ENCODE measurements at places on chromosomes 6 and 20. TPM values are rescaled to one million over a fixed set of nuclear protein-coding genes. Genes with fewer than 3 reads are reported as not detected.

GCM1 gene
- not detected for total RNA-seq

SLC22A2 gene
- 1.4 TPM for total RNA-seq

- no peak for DNase-seq
- H3K27ac ChIP-seq = no peak overlapping the region
- H3K36me3 ChIP-seq = no peaks in the 10 kb centered on the region
- H3K4me1 ChIP-seq = no peaks in the 10 kb centered on the region
- no peak overlapping the region for H3K4me3 ChIP-seq
These were observed 92.5 kb upstream of the ADGRF1 start for GRCh38 chr6:47134476-47135189.

GRCh38 chr6:118546880-118547218 is 1.2 kb upstream of the PLN start:
- H3K4me3 ChIP-seq = no peak overlapping the region
- no peak overlapping the region for H3K27ac ChIP-seq
- no peaks in the 10 kb centered on the region for H3K27me3 ChIP-seq
- no peaks in the 10 kb centered on the region for H3K4me1 ChIP-seq
- no peak for DNase-seq
- no peaks in the 10 kb centered on the region for H3K36me3 ChIP-seq

CD24 gene
- 2,327 TPM for total RNA-seq

Measured in H1 (cell line).